ENCODE measurements at places on chromosomes 12 and 14. TPM values are rescaled to one million over a fixed set of nuclear protein-coding genes. Genes with fewer than 3 reads are reported as not detected.

Gene LRFN5
- total RNA-seq, result 1.3 TPM

Gene CCDC198
- not detected for total RNA-seq

Gene WSCD2
- total RNA-seq, result 1.4 TPM

Gene PITPNM2
- total RNA-seq, result 9.5 TPM

Gene KLRD1
- total RNA-seq, result not detected

Gene HOXC12
- not detected for total RNA-seq

Gene CELA1
- not detected for total RNA-seq

Gene IL31
- total RNA-seq, result not detected

GRCh38 chr14:64769096-64770020 is 65.1 kb downstream of the PLEKHG3 start:
- peaks cover 11% of the 10 kb centered on the region for H3K27me3 ChIP-seq
- H3K4me1 ChIP-seq, result peaks cover 10% of the 10 kb centered on the region
- H3K36me3 ChIP-seq, result no peaks in the 10 kb centered on the region
- no peak overlapping the region for H3K27ac ChIP-seq
- no peak for DNase-seq

- peaks cover 9% of the 10 kb centered on the region for H3K36me3 ChIP-seq
- peaks cover 51% of the 10 kb centered on the region for H3K4me1 ChIP-seq
- peak overlapping the region; percentile 97 for H3K4me3 ChIP-seq
Measured at GRCh38 chr14:105019861-105020814, 745 bp downstream of the CDCA4 start.

- peak; percentile 39 for DNase-seq
- no peak overlapping the region for H3K27ac ChIP-seq
- H3K36me3 ChIP-seq, result no peaks in the 10 kb centered on the region
- no peak overlapping the region for H3K4me3 ChIP-seq
- H3K27me3 ChIP-seq, result no peaks in the 10 kb centered on the region
Measured at GRCh38 chr12:94545935-94546771, 86.5 kb upstream of the CEP83 start.

DNA sequence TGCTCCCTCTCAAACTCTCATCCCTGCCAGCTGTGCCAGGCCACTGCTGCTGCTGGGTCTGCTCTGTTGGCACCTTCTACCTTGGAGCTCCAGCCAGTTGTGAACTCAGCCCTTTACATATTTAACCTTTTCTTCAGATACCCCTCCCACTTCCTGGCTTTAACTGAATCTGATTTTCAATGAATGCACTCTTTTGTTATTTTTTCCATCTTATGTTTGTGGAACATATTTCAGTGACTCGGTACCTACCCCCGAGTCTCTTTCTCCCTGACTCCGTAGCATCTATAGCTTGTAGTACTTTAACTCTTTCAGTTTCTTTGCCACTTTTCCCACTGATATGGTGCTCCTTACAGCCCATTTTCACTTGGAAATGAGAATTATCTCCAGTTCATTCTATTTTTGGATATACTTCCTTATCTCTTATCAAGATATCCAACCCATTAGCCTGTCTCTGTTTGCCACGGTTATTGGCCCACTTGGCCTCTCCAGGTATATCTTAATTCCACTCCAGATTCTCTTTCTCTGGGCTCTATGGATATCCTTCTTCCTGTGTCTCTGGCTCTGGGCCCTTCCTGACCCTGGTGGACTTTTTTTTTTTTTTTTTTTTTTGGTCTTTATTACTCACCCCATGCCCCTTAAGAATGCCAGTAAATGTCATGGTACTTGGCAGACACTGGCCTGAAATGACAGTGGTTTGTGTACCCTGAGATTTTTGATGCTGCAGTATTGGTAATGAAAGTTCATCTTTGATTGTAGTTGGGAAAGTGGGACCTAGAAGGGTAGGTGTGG is 62.7 kb downstream of the PELI2 start:
- H3K27ac ChIP-seq, result peak overlapping the region; percentile 0
- no peaks in the 10 kb centered on the region for H3K27me3 ChIP-seq
- peaks cover 9% of the 10 kb centered on the region for H3K4me1 ChIP-seq
- no peak for DNase-seq
- H3K4me3 ChIP-seq, result no peak overlapping the region
- peaks cover 7% of the 10 kb centered on the region for H3K36me3 ChIP-seq

- H3K27me3 ChIP-seq, result no peaks in the 10 kb centered on the region
- peaks cover 4% of the 10 kb centered on the region for H3K4me1 ChIP-seq
- no peak overlapping the region for H3K4me3 ChIP-seq
- H3K27ac ChIP-seq, result no peak overlapping the region
- DNase-seq, result no peak
Measured at GRCh38 chr12:46959502-46959901, 119.9 kb upstream of the PCED1B start.

DNA sequence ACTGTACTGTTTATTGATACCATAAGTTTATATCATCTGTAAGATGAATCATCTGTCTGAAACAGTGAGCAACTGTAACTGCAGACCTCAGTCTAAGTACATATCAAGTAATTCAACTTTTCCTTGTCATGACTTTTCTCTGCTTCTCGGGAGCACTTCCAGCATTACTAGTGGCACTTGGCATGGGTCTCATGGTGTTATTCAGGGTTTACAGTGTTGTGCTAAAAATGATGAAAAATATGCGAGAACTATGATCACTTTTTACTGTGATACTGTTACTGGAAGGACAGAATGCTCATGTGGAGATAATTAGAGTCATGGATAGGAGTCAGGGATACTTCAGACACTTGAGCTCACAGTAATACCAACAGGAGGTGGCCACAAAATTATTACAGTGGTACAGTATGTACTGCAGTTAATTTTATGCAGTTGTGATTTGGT is 8.3 kb downstream of the KTN1 start:
- H3K27me3 ChIP-seq, result no peaks in the 10 kb centered on the region
- no peak overlapping the region for H3K4me3 ChIP-seq
- peaks cover 21% of the 10 kb centered on the region for H3K4me1 ChIP-seq
- DNase-seq, result no peak

GRCh38 chr12:21296751-21297406 is 37.8 kb downstream of the SLCO1A2 start:
- no peaks in the 10 kb centered on the region for H3K36me3 ChIP-seq
- no peak overlapping the region for H3K27ac ChIP-seq
- H3K4me1 ChIP-seq, result no peaks in the 10 kb centered on the region
- no peaks in the 10 kb centered on the region for H3K27me3 ChIP-seq
- no peak overlapping the region for H3K4me3 ChIP-seq

- H3K27ac ChIP-seq, result no peak overlapping the region
- DNase-seq, result no peak
- H3K27me3 ChIP-seq, result no peaks in the 10 kb centered on the region
- no peak overlapping the region for H3K4me3 ChIP-seq
- H3K4me1 ChIP-seq, result peaks cover 5% of the 10 kb centered on the region
Measured at GRCh38 chr14:78951602-78952001, 781.4 kb downstream of the NRXN3 start.

GRCh38 chr14:39726563-39726962 is 294.3 kb upstream of the FBXO33 start:
- no peaks in the 10 kb centered on the region for H3K27me3 ChIP-seq
- H3K4me1 ChIP-seq, result no peaks in the 10 kb centered on the region
- no peaks in the 10 kb centered on the region for H3K36me3 ChIP-seq
- H3K4me3 ChIP-seq, result no peak overlapping the region
- DNase-seq, result no peak
- H3K27ac ChIP-seq, result no peak overlapping the region

DNA sequence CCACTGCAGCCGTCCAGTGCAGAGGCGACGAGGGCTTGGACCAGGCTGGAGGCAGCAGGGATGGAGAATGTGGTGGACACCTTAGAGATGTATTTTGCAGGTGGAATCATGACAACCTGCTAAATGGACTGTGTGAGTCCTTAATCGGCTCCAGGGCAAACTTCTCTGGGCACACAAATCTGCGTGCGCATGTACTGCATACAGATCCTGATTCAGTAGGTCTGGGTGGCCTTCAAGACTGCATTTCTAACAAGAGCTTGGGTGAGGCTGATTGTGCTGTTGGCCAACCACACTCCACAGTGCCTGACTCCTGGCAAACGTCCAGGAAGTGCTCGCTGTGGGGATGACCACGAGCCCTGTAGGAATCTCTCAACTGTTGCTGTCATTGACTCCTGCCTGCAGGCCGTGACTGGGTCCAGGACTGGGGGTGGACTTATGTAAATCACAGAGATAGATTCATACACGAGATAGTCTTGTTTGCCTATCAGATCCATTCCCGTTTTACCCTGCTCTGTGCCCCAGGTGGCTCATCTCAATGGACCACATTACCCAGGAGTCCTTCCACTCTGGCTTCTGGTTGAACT is 27.2 kb downstream of the JDP2 start:
- no peak for DNase-seq
- H3K27ac ChIP-seq, result no peak overlapping the region
- H3K4me3 ChIP-seq, result no peak overlapping the region

- H3K4me1 ChIP-seq, result no peaks in the 10 kb centered on the region
- H3K4me3 ChIP-seq, result no peak overlapping the region
- DNase-seq, result no peak
- peaks cover 10% of the 10 kb centered on the region for H3K36me3 ChIP-seq
- no peak overlapping the region for H3K27ac ChIP-seq
- H3K27me3 ChIP-seq, result no peaks in the 10 kb centered on the region
Measured at GRCh38 chr14:55645145-55645544, 65.1 kb downstream of the KTN1 start.

DNA sequence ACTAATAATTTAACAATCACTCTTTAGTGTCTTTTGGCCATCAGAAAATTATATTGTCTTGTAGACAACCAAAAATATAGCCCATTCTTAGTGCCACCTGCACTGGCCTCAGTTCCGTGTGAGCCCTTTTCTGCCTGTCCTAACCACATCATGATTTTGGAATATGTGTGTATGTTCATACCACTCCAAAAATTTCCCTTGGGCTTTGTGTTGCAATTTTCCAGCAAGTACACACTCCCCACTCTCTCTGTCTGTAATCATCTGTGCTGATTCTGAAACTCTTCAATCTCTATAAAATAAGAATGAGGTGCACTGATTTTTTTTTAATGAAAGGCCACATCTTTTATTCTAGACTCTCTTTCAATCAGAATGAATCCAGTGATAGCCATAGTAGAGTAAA is 196.0 kb downstream of the PIK3C2G start:
- DNase-seq, result no peak
- H3K27ac ChIP-seq, result no peak overlapping the region
- H3K27me3 ChIP-seq, result no peaks in the 10 kb centered on the region

GRCh38 chr12:52573743-52574142 is at the start of gene KRT74:
TSS of gene KRT74 (minus strand) at chr12:52573843. CDS start at chr12:52573777, 66 bp downstream.
- H3K27me3 ChIP-seq, result peaks cover 4% of the 10 kb centered on the region
- no peaks in the 10 kb centered on the region for H3K36me3 ChIP-seq
- no peak within 1 kb of the TSS for H3K4me3 ChIP-seq
- H3K4me1 ChIP-seq, result no peaks in the 10 kb centered on the region

GRCh38 chr14:53409289-53409688 is 256.2 kb upstream of the DDHD1 start:
- no peak overlapping the region for H3K27ac ChIP-seq
- no peak for DNase-seq
- H3K4me1 ChIP-seq, result no peaks in the 10 kb centered on the region
- H3K36me3 ChIP-seq, result no peaks in the 10 kb centered on the region

DNA sequence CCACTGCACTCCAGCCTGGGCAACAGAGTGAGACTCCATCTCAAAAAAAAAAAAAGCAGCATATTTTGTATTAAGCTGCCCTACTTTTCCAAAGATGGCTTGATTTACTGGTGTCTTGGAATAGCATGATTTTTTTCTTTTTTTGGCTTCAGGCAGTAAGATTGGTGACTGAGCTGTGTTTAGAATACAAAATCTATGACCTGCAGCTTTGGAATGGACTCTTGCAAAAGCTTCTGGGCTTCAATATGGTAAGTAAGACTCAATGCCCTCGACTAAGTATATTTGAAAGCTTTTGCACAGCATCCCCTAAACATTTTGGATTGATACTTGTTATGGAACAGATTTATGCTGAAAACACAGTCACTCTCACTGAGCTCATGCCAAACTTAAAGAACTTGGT is 87.8 kb downstream of the KNTC1 start:
- H3K4me3 ChIP-seq, result no peak overlapping the region
- no peak overlapping the region for H3K27ac ChIP-seq
- peaks cover 15% of the 10 kb centered on the region for H3K36me3 ChIP-seq
- no peak for DNase-seq

- DNase-seq, result no peak
- no peaks in the 10 kb centered on the region for H3K36me3 ChIP-seq
- H3K27me3 ChIP-seq, result no peaks in the 10 kb centered on the region
- H3K4me1 ChIP-seq, result no peaks in the 10 kb centered on the region
Measured at GRCh38 chr14:52350445-52350844, 36.3 kb downstream of the PTGER2 start.

DNA sequence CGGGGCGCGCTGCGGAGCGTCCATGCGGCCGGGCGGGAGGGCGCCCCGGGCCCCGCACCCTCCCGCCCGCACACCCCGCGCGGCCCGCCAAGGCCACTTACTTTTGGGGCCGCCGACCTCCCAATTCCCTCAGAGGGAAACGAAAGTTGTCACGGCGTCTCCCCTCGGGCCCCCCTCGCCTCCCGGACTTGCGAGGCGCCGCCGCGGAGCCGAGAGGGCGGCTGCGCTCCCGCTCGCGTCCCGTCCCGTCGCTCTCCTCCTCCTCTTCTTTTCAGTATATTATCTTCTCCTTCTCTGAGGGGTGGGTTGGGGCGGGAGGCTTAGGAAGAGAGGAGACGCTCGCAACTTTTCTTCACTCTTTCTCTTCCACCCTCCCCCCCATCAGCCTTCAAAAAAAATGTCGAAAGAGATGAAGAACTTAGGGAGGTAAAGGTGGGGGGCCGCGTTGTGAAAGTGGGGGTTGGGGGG is 613 bp downstream of the DUSP16 start:
- peak; percentile 25 for DNase-seq
- no peaks in the 10 kb centered on the region for H3K27me3 ChIP-seq
- H3K4me1 ChIP-seq, result peaks cover 44% of the 10 kb centered on the region
- peaks cover 5% of the 10 kb centered on the region for H3K36me3 ChIP-seq
- H3K27ac ChIP-seq, result peak overlapping the region; percentile 99

DNA sequence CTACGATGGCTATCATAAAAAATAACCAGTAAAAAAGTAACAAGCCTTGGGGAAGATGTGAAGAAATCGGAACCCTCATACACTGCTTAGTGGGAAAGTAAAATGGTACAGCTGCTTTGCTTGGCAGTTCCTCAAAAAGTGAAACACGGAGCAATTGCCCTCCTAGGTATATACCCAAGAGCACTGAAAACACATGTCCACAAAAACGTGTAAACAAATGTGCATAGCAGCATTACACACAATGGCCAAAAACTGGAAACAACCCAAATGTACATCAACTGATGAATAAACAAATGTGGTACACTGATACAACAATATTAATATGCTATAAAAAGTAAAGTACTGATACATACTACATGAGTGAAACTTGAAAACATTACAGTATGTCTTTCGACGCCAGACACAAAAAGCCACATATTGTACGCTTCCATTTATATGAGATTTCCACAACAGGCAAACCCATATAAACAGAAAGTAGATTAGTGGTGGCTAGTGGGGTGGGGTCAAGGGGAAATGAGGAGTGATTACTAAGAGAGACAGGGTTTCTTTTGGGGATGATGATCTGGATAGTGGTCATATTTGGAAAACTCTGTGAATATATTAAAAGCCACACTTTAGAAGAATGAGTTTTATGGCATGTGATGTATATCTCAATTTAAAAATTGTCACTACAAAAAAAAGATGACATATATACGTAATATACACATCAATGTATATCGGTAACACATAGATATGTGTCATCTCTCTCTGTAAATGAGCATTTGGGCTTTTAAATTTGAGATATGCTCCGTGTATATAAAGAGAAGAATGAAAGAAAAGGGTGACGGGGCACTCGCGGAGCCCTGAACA is 996 bp downstream of the SLC41A2 start:
- H3K4me1 ChIP-seq, result peaks cover 13% of the 10 kb centered on the region
- DNase-seq, result no peak
- H3K36me3 ChIP-seq, result no peaks in the 10 kb centered on the region
- no peak overlapping the region for H3K27ac ChIP-seq
